ENCODE measurements at places on chromosomes 4 and X.

DNA sequence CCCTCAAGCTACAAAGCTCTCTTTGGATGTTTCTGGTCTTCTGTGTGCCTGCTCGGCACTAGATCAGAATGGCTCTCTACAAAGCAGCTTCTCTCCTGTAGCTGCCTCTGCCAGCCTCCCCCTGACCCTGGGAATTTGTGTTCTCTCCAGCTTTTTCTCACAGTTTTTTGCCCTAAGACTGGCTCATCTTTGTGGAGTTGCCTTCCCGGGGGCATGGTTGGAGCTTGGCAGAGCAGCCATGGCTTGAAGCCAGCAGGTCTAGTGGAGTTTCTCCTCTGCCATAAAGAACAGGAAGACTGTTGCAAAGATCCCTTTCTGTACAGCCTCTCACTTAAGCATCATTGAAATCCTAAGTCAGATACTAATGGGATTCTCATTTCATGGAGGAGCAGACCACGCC lies 163.3 kb upstream of the MAMLD1 start:
- no peak for DNase-seq

DNA sequence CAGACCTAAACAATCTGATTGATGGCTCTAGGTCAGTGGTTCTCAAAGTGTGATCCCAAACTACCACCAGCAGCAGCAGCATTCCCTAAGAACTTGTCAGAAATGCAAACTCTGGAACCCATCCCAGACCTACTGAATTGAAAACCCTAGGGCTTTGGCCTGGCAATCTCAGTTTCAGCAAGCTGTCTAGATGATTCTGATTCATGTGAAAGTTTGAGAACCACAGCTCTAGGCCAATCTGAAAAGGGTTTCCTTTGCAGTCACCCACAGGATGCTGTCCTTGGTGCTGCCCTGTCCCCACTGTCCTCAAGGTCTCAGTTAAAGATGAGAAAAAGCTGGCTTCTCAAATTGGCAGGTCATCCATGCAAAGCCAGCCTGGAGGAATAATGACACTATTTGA lies 34.8 kb downstream of the SMPX start:
- DNase-seq = no peak

GRCh38 chrX:112078606-112079005 lies 4.0 kb downstream of the TRPC5 start:
- no peak for DNase-seq

DNA sequence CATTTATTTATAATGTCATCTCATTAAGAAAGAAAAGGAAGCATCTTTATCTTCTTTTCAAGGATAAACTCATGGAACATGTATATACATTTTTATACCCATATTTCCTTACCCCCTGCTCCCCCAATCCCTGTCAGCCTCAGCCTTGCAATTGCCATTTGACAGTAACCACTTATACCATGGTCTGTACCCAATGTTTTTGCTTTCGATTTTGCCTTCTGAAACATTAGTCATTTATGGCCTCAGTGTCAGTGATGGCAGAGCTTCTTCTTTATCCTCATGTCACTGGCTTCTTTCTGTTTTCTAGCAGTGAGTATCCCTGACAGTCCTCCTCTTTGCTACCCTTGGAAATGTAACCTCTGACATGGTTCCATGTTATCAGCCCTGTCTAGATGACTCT lies 228.4 kb downstream of the SPRY1 start:
- DNase-seq = no peak

DNA sequence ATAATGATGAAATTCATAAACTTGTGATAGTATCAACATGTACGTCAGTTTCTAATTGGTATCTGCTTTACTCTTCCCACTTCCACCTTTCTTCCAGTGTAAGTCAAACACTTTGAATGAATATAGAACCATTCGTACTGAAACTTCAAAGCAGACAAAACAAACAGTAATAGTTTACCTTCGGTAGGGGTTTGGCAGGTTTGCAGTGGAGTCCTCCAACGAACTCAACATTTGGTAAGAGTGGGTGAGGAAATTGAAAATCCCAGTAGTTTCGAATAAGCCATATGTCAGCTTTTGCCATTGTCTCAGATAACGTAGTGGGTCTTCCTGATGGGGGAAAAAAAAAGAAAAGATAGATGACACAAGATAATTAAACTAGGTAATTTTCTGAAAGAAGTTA lies 2.2 kb downstream of the UGT2B4 start:
- no peak for DNase-seq

GRCh38 chrX:106894392-106894909 lies 8.7 kb downstream of the RIPPLY1 start:
- peak; percentile 22 for DNase-seq

DNA sequence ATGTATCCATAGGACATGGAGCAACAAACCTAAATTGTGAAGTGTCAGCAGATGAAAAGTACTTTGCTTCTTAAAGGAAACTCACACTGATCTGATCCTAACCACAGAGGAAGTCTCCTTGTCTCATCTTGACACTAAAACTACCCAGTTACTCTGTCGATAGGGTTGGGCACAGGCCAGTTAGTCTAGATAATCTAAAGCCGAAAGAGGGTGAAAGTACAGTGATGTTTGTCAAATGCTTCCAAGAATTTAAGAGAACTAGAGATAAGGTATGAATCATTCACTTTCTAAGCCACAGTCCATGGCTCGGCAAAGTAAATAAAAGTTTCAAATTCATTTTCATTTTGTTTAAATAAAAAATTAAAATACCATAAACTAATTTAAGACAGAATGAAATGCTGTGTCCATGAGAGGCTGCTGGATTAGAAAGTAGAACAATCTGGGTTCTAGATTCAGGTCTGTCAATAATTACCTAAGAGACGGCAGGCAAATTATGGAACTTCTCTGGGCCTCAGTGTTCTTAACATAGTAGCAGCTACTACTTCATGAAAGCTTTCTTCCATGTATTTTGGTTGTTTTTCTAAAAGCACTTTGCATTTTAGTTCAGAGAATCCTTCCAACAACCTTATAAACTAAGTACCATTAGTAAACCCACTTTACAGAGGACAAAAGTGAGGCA lies 176.7 kb downstream of the LDB2 start:
- DNase-seq = no peak

GRCh38 chrX:114038358-114038757 lies 545.5 kb upstream of the HTR2C start:
- no peak for DNase-seq

DNA sequence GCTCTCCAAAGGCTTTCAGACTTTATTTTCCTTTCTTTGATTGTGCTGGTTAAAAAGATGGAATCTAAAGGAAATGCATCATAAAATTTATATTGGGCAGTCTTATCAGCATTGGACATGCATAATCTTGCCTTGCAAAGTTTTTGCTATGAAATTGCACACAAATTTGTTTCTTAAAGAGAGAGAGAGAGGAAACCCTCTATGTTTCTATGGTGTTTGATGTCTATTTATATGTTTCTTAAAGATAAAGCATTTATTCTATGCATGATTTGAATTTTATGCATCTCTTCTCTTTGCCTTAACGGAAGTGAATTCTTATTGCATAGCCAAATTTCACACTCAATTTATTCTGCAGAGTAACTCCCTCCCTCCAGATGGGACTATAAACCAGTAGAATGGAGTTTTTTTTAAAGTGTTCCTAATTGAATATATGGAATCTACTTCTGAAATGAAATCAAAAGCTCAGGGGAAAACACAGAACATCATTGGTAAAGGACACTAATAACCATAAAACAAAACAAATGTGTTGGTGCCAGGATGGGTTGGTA lies 83.5 kb upstream of the PPARGC1A start:
- no peak for DNase-seq

- DNase-seq = no peak
Observed at GRCh38 chr4:14087921-14088320, 460.4 kb upstream of the BOD1L1 start.

- DNase-seq = no peak
Observed at GRCh38 chr4:125322366-125322730, 7.6 kb downstream of the FAT4 start.

DNA sequence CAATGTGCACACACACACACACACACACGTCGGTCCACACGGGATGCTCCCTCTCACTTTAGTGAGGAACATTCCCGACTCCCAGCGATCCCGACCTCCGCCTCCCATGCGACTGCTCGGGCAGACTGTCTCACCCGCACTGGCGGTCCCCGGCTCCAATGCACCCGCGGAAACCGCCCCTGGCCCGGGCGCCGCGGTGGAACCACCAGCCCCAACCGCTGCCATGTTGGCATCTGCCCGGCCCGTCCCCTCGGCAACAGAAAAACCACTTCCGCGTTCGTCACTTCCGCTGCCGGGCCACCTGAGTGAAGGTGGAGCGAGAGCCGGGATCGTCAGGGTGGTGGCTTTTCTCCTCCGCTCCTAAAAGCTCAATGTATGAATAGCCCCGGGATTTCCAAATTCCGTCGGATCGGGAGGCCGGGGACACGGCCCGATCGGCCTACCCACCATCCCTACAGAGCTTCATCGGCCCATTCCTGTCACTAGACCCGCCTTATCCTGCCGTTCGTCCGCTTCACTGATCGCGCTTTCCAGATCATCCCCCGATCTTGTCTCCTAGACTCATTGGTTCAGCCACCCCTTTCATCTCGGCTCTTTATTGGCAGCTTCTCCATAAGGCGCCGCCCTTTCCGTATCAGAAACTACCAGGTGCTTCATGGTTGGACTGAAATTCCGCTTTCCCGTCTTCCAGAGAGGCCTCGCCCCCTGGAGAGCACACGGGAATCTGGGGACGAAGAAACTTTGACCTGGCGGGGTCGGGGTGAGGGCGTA lies at the start of gene SLC35A2:
Gene SLC35A2, minus strand, starts transcription at position 235 of the 771 bp plus-strand sequence. Its CDS starts 10 bp downstream, at position 225.
- DNase-seq = peak; percentile 72

GRCh38 chr4:146113171-146113570 lies 62.3 kb upstream of the LSM6 start:
- DNase-seq = no peak

- DNase-seq = no peak
Observed at GRCh38 chrX:111411557-111411956, 435 bp downstream of the DCX start.

DNA sequence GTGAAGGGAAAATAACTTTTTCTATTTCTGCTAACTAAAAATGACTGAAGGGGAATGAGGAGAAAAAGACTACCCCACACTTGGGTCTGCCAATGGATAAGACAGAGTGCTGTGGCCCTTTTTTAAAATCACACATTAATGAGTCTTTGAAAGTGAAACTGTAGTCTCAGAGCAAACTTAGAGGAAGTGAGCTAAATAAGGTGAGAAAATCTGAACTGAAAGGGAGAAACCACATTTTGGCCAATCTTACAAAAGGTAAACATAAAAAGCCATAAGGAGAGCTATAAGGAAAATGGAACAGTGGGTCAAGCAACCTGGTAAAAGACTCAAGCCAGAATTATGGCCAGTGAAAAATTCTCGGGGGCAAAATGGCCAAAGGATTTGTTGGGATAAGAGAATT lies 755.1 kb upstream of the IGFBP7 start:
- no peak for DNase-seq

- DNase-seq = no peak
Observed at GRCh38 chr4:63170923-63171322, 1238.3 kb downstream of the TECRL start.

GRCh38 chr4:169663831-169664230 lies 43.5 kb downstream of the CLCN3 start:
- DNase-seq = no peak

DNA sequence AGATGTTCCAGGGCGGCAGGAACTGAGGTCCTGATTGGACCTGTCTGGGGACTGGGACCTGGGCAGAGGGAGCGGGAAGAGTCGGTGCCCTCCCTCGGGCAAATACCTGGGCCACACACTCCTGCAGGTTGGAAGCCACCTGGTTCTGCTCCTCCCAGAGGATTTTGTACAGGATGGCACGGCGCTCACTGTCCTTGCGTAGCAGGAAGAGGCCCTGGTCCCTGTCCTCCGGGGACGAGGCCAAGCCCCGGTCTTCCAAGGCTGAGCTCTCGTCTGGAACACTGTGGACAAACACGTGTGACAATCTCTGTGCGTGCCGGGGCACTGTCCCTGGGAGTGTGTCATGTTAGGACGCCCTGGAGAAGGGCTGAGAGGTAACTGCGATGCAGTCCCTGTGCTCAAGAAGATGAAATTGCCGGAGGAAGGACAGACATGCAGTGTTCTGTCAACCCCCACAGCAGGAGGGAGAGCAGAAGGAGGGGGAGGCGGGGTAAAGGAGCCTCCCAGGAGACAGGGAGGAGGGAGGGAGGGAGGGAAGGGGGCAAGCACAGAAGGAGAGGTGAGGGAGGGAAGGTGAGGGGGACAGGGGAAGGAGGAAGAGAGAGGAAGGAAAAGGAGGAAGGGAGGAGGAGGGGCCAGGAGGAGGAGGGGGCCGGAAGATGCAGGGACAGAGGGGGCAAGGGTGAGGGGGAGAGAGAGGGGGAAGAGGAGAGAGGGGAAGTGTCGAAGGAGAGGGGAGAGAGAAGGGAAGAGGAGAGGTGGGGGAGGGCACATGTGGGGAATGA lies 29.0 kb downstream of the PDHA1 start:
- peak; percentile 2 for DNase-seq

DNA sequence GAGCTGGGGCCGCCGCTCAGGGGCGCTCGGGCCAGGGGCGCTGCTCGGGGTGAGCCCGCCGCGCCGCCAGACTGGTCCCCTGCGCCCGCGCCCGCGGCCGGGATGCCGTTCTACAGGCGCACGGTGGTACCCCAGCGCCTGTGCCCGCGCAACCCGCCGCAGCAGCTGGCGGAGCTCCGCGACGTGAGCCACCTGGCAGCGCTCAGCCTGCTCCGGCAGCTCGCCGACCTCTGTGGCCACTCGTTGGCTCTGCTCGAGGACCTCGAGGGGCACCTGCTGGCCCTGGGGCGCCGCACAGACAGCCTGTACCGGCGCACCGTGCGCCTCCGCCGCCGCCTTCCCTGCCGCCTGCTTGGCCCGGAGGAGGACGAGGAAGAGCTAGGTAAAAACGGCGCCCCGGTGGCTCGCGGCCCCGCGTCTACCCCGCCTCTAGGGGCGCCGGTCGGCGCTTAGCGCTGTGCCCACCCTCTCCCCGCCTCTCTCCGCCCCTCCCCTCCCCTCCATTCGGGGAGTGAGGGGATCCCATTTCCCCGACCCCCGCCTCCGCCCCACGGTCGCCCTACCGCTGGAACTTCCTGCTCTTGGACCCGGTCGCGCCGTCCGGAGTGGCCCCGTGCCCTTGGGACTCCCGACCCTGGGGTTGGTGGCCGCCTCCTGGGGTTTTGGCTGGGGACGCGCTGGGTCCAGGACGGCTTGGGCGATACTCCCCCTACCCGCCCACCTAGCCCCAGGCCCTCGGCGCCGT lies 513 bp downstream of the NHSL2 start:
- DNase-seq = no peak

DNA sequence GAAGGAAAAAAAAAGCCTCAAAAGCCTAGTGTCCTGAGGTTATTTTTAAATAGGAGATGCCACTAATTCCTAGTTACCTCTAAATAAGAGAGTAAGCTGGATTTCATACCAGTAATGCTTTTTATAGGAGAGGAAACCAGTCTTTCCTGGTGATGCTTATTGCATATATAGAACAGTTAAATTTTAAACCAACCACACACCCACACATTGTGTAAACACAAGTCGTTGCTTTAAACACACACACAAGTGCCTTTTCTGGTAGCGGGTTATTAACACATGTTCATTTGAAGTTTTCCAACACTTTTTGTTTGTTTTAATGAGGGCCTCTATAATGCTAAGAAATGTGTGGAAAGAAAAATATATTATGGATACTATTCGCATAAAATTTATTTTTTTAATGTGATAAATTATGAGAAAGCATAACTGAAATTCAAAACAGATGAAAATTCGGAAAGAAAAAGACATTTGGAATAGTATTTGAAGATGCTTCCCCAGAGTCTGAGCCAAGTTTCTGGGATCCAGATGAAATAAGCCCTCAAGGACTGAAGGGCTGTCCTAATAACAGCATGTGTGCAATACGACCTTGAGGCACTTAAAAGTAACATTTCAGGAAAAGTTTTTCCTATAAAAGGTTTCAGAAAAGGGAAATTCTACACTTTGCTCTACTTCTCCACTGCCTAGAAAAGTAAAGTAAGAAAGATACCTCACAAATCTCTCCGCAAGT lies 2.0 kb downstream of the ANTXR2 start:
- no peak for DNase-seq

GRCh38 chr4:37568489-37568888 lies 117.7 kb downstream of the RELL1 start:
- DNase-seq = no peak

Data from LNCaP clone FGC (cell line).